ENCODE measurements at places on chromosomes 1 and 21.
A peak's percentile ranks its signal among the peaks of the same experiment; 100 is the strongest.

DNA sequence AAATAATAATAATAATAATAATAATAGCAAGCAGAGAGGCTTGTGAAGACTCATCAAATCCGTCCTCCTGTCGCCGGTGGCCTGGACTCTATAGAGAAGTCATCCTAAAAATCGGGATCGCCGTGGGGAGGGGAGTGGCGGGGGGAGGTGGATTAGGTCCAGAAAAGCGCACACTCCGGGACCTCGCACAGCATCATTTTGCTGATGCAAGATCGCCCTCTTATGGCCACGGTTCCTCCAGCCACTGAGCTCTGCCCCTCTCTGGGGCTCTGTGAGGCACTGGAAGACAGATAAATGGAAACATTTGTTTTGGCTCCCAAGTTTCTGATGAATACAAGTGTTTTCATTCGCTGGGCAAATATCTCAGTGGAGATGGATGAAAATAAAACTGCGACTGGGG, 612.0 kb downstream of the MATN1 start:
- DNase-seq = no peak

GRCh38 chr1:12712076-12712475, 3.8 kb upstream of the AADACL3 start:
- no peak for DNase-seq

GRCh38 chr1:205118752-205119151, 3.0 kb downstream of the RBBP5 start:
- DNase-seq = no peak

GRCh38 chr1:57741521-57741920, 317.7 kb upstream of the DAB1 start:
- no peak for DNase-seq

- DNase-seq = no peak
These were observed 25.6 kb downstream of the SYT11 start for GRCh38 chr1:155884982-155885381.

DNA sequence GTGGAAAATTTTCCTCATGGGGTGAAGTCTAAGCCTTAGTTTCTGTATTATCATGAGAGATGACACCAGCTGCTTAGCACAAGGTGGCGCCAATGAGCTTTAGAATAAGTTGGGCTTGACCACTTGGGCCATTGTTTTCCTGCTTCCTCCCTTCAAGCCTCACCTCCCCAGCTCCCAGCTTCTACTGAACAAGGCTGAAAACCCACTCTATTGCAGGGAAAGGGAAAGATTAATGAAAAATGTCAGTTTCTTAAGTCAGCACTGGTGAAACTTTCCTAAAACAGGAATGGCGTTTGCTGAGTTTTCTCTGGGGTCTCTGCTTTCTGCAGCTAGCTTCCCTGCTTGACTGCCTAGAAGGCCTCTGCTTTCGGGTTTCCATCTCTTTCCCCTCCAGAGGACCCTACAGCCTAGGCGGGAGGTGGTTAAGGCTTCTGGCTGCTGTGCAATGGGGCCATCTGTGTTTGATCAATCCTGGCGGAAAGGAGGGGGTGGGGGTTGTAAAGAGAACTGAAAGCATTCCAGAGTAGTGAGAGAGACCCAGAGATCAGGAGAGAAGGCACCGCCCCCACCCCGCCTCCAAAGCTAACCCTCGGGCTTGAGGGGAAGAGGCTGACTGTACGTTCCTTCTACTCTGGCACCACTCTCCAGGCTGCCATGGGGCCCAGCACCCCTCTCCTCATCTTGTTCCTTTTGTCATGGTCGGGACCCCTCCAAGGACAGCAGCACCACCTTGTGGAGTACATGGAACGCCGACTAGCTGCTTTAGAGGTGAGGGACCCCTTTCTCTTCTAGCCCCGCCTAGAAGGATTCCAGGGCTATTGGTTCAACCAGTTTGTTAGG, at the start of gene OLFML3:
OLFML3 (plus strand) TSS at position 612 of the 840 bp plus-strand sequence; CDS start at position 655, 43 bp downstream.
- DNase-seq = peak; percentile 90

DNA sequence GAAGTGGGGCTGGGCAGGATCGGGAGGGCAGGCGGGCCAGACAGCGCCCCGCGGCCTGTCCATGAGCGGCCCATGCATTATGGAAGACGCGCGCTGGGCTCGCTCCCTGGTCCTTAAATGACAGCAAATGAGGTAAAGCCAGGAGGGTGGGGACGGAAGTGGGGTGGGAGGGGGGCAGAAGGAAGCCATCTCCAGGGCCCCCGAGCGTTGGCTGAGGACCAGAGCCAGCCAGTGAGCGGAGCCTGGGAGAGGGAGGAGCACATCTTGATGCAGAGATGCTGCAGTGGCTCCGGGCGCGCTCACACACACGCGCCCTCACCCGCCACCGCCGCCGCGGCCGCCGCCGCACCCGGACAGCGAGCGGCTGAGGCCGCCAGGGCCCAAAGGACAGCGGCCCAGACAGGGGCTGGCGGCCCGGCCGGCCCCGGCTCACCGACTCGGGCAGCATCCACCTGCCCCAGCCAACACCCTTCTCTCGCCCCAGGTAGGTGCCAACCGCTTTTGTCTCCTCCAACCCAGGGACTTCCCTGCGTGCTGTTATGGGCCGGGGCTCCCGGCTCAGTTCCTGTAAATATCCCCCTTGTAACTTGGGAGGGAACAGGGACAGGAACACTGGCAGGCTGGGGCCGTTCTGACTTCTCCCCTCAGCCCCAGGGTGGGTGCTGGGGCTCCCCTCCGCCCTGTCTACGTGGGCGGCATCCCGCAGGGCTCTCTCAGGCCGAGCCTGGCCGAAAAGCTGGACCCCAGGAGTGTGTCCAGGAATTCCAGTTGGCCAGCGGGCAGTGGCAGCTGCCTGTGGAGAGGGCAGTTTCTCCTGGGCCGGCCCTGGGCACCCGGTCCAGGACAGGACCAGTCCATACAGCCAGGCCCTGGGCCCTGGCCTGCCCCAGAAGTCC, at the start of gene CNTN2:
CNTN2 (plus strand) TSS at position 302 of the 896 bp plus-strand sequence. CDS start 9,974 bp downstream, outside the sequence.
- DNase-seq = no peak

DNA sequence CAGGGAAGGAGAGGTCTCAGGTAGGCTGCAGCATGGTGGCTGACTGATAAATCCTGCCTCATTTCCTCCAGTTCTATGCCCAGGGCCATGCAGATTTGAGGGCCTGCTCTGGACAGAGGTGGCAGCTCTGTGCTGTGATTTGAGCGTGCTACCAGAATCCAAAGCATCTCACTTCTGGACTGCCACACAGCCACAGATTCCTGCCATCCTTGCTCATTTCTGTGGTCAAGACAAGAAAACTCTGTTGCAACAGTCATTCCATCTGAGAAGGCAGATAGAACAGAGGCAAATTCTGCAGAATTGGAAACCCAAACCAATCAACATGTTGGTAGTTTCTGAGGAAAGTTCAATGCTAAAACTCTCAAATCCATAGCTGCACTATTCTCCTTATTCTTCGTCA, 102.8 kb upstream of the GALNT2 start:
- DNase-seq = no peak

DNA sequence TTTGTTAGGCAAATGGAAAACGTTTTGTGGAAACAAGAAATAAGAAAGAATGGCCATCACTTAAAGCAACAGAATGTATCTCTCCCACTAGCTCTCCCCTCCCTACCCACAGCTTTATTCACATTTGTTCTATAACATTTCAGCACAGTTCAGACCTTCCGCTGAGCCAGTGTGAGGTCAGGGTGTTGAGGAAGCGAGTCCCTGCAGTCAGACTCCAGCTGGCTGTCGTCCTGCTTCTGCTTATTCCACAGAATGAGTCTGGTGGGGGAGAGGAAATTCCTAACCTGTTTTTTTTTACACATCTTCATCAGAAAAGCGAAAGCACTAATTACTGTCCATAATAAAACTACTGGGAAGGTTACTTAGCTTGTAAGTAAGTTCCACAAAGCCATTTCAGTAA, 39.0 kb downstream of the MRPL39 start:
- DNase-seq = no peak

DNA sequence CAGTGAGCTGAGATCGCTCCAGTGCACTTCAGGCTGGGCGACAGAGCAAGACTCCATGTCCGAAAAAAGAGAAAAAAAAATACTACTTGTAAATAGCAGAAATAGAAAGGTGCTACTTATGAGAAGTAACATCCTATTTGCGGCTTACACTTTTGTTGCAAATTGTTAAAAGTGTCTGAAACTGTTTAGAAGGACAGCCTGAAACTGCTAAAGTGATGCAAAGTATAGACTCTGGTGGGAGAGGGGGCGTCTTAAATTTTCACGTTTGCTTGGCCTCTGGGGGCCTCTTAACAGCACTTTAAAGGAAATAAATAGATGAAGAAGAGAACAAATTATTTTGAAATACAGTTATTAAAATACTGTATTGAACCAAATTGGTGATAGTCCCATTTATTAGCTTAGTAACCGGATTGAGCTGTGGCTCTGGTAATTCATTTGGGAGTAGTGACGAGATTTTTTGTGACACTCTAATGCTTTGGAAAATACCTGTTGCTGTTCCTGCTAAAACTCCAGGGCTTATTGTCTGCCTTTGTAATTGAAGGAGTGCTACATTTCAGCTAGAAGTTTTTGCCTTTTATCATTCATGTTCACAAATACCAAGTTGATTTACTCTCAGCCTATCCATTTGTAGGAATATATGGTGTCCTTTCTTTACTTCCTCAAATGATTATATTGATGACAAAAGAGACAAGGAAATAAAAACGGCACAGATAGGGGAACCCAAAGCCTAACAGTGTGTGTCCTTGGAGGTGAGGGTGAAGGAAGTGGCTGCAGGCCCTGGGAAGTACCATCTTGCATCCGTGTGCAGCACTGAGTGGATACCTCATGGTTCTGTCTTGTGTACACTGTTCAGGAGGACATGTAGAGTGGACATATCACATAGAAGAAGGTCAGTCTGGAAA, 6.2 kb downstream of the PKNOX1 start:
- DNase-seq = no peak

- DNase-seq = no peak
These were observed 601 bp downstream of the CEPT1 start for GRCh38 chr1:111140680-111140967.

DNA sequence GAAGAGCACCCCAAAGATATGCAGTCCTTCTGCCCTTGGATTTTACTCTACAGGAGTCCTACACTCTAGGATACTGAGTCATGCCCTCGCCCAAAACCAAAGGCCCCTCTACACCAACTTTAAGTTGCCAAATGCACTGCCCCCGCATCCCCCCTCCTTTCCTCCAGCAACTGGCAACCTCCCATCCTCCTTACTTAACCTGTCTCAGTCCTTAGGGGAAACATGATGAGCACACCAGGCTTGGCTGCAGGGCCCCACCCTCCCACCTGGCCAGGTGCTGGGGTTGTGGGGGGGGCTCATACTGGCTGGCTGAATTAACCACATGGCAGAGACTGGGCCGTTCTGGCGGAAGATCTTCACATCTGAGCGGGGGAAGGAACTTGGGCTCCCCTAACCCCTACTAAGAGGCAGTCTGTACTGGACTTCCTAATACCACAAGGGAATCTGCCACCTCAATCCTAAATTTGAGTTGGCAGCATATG, 1.2 kb downstream of the HDGF start:
- peak; percentile 48 for DNase-seq

- no peak for DNase-seq
These were observed 106.0 kb downstream of the UBE2U start for GRCh38 chr1:64309431-64309831.

DNA sequence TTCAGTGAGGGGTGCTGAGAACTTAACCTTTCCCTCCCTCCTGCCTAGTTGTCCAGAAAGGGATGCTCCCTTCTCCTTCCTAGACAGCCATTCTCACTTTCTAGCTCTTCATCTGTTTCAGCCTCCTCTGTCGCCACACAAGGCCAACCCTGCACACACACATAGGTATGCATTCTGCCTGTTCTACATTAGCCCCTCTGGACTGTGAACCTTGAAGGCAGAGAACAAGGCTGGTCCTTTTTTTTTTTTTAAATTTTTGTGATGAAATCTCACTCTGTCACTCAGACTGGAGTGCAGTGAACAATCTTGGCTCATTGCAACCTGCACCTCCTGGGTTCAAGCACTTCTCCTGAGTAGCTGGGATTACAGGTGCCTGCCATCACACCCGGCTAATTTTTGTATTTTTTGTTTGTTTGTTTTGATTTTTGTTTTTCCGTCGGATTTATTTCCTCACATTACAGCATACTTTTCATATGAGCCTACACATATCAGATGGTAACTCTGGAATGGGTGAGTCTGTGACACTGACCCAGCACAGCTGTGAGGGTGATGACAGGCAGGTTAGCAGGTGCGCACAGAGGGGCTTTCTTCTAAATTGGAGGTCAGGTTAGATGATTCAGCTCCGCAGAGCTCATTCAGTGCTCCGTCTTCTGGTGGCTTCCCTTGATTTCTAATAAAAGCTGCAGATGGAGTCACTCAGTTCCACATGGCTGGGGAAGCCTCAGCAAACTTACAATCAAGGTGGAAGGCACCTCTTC, 4.9 kb upstream of the AKR1A1 start:
- DNase-seq = no peak

GRCh38 chr1:155002464-155003226, at the start of gene ZBTB7B:
Gene ZBTB7B, plus strand, starts transcription at chr1:155002802. Its CDS starts 11,859 bp downstream, at chr1:155014661.
- DNase-seq = no peak

- DNase-seq = no peak
These were observed 15.7 kb downstream of the SOX13 start for GRCh38 chr1:204088596-204088995.

GRCh38 chr21:31429506-31429905, 85.4 kb upstream of the TIAM1 start:
- no peak for DNase-seq

DNA sequence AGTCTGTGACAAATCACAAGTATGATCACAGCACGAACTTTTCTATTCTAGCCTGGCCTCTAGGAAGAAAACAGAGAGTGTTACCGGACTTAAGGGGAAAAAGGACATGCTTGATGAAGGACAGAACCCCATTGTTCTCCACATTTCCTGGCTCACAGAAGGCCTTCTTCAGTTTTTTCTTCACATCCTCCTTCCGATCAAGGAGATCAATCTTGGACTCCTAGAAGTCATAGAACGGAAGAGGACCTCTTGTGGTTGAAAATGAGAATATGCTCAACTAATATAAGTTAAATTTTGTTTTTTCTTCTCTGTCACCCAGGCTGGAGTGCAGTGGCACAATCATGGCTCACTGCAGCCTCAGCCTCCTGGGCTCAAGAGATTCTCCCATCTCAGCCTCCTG, 30.3 kb downstream of the YARS1 start:
- DNase-seq = no peak

GRCh38 chr1:67716800-67717199, 31.8 kb downstream of the GADD45A start:
- no peak for DNase-seq

GRCh38 chr21:44617071-44617501, 5.2 kb downstream of the KRTAP10-8 start:
- DNase-seq = no peak

GRCh38 chr21:40504825-40505224, 342.1 kb downstream of the DSCAM start:
- no peak for DNase-seq

GRCh38 chr1:165290148-165290547, 66.4 kb downstream of the LMX1A start:
- DNase-seq = no peak

DNA sequence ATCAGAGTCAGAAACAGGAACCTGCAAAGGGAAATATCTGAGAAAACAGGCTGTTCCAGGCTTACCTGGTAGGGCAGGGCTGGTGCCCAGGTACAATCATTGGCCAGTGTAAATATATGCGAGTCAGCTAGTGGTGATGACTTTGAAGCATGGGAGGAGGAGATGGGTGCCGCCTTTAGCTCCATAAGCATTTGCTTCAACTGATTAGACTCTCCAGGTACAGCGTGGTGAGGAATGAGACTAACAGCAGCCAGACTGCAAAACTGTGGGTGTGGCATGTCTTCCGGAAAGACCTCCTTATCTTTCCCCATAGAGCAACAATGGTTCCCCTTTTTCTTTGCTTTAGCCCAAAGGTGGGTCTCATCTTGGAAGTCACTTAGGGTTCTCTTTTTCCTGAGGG, 137.2 kb downstream of the LRIG2 start:
- no peak for DNase-seq
